ENCODE measurements at places on chromosomes 7 and 10.

DNA sequence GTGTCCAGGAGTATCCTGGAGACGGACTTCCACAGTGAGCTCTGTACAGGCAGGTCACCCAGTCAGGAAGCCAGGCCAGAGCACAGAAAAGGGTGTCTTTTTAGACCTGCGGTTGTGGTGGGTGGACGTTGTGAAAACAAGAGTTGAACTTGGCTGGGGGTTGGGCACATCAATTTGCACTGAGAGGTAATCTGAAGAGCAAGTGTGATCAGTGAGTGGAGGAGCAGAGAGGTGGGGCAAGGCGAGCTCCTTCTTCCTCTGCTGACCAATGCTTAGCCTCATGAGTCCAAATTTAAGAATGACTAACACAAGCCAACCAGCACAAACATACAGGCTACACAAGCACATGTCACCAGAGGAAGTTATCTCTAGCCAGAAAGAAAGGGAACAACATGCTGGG is 310.8 kb downstream of the TCERG1L start:
- no peak for DNase-seq

GRCh38 chr7:98107313-98107721 is 655 bp downstream of the LMTK2 start:
- no peak for DNase-seq

DNA sequence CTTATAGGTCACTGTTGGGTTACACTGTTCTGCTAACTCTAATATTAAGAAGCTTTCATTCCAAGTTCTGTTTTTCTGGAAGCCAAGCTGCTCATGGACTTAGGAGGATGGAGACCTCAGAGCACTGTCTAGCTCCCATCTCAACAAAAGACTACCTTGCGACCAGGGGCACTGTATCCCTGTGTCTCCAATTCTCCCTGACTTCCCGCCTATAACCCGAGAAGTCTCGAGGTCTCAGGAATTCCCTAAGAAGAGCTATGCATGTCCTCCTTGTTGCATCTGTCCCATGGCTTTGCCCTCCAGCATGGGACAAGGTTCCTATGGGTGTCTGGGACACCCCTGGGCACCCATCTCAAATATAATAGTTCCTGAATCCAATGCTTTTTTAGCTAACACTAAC is 31.2 kb downstream of the BTBD16 start:
- no peak for DNase-seq

DNA sequence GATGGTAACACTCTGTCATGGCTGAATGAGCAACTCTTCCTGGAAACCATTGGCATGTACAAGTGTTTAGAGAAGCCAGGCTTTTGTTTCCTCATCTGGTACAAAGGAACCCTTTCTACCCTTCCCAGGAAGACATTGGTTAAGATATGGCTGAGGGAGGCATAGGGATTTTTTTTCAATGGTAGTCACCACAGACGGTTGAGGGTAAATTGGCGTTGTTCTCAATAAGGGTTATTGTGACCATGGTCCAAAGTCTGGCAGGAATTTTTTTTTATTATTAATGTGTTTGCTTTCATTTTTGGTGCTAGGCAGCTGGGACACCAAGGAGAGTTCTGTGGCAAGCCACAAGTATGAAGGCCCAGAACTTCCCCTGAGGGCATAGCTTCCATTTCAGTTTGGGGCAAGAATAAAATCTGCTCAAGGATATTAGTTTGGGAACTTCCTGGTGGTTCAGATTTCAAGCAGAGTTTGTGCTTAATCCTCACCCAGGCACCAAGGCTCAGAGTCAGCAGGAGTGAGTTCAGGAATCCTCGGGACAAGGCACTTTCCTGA is at the start of gene PLEKHS1:
Gene PLEKHS1, plus strand, starts transcription at position 502 of the 552 bp plus-strand sequence. CDS start 3,596 bp downstream, outside the sequence.
- DNase-seq = no peak

DNA sequence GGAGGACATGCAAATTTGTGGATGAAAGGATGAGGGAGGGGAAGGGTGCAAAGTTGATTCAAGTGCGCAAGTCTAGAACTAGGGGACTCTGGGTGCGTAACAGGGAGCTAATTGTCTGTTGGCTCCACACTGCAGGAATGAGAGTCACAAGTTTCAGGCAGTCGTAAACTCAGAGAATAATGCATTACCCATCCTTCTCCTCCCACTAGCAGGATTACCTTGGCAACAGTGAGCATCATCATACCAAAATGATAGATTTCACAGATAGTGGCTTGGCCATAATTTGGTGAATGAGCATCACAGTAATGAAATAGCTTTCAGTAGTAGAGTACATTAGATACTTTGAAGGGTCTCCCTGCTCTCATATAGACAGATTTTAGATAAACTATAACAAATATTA is 565.5 kb downstream of the GALNT17 start:
- no peak for DNase-seq

DNA sequence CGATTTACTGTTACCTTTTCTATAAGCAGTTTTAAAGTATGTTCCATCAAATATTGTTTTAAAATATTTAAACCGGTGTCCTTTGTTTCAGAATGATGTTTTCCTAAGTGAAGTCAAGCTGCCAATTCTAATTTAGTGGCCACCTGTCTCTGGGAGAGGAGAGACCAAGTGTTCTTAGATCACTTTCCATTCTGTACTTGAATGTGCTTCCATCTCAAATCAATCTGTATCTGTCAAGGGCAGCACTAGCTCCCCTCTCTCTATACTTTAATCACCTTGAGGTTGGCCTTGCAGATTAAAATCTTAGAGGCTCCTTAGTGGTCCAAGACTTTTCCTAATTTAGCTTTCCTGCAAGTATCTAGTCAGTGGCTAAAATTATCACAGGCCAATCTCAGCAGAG is 49.6 kb downstream of the LGI1 start:
- DNase-seq = no peak

- no peak for DNase-seq
Measured at GRCh38 chr7:78052112-78052511, 253.5 kb downstream of the PHTF2 start.

GRCh38 chr10:51783941-51784340 is 84.5 kb upstream of the CSTF2T start:
- no peak for DNase-seq

DNA sequence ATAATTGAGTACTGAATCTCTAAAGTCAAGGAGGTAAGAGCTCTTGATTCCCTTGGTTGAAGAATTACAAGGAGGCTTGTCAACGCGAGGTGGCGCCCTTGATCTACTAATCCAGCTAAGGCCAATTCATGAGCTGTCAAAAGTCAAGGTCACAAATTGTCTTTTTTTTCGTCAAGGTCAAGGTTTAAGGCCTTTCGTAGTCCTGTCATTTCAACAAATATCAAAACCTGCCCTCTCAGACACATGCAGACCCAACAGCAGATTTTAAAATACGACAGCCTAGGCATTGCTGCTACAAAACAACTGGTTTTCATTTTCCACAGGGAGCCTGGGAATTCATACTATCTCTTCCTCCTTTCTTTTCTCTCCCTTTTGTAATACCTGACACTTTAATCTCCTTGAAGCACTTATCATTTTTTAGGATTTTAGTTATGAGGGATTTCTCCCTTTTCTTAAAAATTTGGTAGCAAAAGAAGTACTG is 3.6 kb downstream of the HOXA13 start:
- peak; percentile 76 for DNase-seq

- no peak for DNase-seq
Measured at GRCh38 chr10:49272251-49273081, 26.5 kb upstream of the C10orf71 start.

DNA sequence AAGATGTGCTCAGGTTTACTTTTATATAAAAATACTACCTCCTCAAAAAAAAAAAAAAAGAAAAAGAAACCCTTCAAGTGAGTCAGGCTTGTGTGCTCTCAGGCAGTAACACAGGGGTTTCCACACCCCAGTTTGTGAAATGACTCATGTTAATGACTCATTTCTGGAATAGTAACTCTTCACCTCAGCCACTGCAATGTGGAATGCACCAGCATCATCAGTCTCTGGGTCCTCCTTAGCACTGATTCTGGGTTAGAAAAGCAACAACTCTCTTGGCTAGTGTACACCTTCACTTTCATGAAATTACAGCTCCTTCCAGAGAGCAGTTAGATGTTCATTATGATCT is 110.6 kb downstream of the EMX2 start:
- no peak for DNase-seq

DNA sequence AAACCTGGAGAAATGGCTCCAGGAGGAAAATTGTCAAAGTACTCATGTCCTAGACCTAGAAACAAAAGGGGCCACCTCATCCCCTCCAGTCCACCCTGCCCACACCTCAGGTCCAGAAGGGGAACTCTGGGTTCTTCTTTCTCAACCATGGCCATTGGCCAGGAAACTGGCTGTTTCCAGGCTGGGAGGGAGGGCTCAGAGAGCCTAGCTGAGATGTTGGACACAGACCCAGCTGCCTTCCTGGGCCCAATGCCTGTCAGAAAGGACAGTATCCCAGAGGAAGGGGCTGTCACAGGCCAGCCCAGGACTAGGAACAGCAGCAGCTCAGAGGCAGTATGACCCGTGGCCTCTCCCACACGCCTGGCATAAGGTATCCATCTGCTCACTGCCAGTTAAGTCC is 9.6 kb downstream of the GRID1 start:
- no peak for DNase-seq

GRCh38 chr10:96695366-96695765 is 24.9 kb downstream of the PIK3AP1 start:
- DNase-seq = no peak
